ENCODE measurements at places on chromosomes 7 and 10.

DNA sequence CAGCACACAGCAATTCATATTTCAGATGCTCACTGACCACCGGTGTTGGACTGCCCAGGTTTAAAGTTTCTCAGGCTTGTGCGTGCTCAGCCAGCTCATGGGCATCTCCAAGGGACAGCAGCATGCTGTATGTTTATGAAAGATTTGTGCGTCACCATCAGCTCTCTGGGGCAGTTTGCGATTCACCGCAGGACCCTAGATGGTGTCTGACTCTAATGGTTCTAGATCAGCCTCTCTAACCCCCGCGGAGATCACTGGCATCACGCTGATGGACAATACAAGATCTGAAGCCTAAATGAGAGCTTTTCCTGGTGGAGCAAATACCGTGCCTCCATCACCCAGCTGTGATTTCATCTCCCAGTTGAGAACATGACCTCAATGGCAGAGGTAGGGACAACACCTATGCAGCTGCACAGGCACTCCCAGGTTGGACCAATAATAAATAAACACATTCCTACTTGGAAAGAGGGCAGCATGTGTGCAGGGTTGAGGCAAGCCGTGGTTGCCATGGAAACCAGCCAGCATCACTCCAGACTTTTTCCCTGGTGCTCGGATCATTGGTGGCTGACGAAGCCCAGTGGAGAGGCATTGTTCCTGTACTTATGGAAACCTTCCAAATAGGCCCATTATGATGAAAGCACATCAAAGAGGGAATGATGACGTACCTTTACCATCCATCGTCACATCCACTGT is 253.6 kb downstream of the KCNMA1 start:
- no peak for DNase-seq

DNA sequence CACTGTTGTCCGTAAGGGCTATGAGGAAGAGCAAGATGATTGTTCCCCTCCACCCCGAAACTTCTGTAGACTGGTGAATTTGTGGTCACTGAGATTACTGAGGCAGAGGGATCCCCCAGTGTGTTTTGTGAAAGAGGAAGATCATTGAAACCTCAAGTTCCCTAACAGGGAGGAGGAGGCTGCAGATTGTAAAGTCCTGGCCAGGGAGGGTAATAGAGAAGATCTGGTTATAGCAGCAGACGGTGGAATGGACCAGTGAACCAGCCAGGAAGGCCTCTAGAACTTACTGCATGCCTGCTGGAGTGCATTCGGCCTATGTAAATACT is 31.1 kb downstream of the LMTK2 start:
- peak; percentile 24 for DNase-seq

GRCh38 chr10:70048030-70048723 is 4.5 kb upstream of the MACROH2A2 start:
- DNase-seq: no peak

- no peak for DNase-seq
These were observed 220.3 kb downstream of the HGF start for GRCh38 chr7:81549484-81550016.

GRCh38 chr10:25226775-25227682 is 52.2 kb downstream of the GPR158 start:
- DNase-seq: peak; percentile 2

DNA sequence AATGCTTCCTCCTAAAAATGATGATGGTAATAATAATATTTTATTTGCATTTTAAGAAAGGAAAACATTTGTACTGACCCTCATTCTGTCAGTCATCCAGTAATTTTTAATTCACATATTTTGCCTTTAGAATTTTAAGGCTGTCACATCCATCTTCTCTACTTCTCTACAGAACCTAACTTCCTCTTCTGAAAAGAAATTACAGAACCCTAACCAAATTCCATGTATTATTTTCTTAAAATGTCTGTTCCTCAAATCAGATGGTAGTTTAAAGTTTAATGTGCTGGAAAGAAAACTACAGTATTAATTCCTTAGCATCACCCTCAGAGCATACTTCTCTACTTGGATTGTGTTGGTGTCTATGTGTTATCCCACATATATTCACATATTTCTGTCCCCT is 9.0 kb downstream of the PIK3CG start:
- no peak for DNase-seq

- no peak for DNase-seq
These were observed 178.0 kb upstream of the MBL2 start for GRCh38 chr10:52950578-52950977.

- peak; percentile 28 for DNase-seq
These were observed 431.2 kb upstream of the IGFBP3 start for GRCh38 chr7:46352004-46352954.

GRCh38 chr7:85630904-85631600 is 444.2 kb upstream of the SEMA3D start:
- DNase-seq: no peak

DNA sequence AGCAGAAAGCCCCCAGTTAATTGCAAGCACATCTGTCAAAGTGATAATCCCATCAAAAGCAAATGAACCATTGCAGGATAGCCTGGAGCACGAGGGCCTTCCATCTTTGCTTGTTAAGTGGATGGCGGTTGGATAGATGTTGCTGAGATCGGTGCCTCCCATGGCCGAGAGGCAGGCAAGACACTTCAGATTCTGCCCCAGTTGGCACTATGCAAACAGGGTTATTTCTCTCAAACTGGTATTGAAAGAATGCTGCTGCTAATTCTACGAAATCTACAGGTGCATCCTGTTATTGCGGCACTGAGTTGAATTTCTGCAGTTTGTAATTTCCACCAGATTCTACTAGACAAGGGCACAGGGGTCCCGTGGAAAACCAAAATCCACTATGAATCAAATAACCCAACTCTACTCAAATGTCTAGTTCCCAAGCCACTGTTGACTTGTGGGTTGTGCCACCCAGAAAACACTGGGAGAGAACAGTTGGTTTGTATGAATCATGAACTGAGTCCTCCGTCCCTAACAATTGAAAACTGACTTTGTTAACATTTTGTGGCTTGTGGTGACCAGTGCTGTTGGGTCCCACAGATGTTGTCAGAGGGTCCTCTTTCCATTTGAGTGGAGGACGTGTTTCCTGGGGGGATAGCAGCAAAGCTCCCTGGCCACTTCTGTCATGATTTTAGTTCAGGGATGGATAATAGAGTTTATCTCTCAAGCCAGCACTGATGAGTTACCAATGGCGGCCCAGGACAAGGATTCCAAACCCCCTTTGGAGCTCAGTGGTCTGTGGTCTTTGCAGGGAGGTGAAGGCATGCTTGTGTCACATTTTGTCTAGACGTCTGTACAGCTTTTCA is 7.1 kb upstream of the IL2RA start:
- no peak for DNase-seq

GRCh38 chr10:6148908-6149307 is 53.8 kb upstream of the PFKFB3 start:
- no peak for DNase-seq

DNA sequence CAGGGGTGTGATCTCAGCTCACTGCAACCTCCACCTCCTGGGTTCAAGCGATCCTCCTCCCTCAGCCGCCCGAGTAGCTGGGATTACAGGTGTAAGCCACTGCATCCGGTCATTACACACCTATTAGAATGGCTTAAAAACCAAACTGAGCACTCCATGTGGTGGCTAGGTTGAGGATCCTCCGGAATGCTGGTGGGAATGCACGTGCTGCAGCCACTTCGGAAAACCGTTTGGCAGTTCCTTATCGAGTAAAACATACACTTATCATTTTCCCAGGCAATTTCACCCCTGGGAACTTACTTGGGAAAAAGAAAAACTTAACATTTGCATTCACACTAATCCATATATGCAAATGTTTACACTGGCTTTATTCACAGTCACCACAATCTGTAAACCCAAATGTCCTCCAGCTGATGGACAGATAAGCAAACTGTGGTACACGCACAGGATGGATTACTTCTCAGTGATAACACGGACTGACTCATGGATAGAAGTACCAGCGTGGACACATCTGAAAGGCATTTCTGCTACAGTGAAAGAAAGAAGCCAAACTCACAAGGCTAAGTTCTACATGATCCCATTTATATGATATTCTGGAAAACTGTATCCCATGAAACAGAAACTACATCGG is 20.4 kb downstream of the RFC2 start:
- no peak for DNase-seq

DNA sequence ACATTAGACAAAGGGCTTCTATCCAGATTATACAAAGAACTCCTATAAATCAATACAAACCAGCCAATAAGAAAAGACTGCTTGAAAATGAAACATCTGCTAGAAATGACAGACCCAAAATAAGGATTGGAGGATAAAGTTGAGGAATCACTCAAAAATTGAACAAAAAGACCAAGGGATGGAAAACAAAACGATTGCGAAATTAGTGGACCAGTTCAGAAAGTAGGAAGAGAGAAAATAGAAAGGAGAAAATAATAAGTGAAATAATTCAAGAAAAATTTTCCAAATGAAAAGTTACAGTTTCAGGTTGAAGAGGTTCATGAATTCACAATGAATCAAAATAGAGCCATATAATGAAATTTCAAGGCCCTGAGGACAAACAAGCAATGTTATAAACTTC is 115.8 kb upstream of the CTBP2 start:
- DNase-seq: no peak

DNA sequence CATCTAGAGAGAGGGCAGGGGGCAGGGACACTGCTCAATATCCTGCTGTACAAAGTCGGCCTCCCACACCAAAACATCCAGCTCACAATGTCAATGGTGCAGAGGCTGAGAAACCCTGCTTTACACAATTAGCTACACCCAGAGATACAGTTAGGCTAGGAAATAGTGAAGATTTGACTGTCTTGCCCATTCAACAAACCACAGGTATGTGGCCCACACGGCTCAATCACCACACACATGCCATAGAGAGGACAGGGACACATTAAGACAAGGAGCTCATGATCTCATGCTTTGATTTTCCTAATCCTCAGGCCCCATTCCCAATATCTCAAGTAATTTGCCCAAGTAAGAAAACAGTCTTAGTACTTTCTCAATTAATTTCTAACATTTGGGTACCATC is 110.4 kb downstream of the OSBPL3 start:
- DNase-seq: no peak

- DNase-seq: no peak
These were observed 923 bp downstream of the TRIL start for GRCh38 chr7:28957064-28957750.

GRCh38 chr10:74643596-74643975 is 182.8 kb upstream of the KAT6B start:
- DNase-seq: no peak

DNA sequence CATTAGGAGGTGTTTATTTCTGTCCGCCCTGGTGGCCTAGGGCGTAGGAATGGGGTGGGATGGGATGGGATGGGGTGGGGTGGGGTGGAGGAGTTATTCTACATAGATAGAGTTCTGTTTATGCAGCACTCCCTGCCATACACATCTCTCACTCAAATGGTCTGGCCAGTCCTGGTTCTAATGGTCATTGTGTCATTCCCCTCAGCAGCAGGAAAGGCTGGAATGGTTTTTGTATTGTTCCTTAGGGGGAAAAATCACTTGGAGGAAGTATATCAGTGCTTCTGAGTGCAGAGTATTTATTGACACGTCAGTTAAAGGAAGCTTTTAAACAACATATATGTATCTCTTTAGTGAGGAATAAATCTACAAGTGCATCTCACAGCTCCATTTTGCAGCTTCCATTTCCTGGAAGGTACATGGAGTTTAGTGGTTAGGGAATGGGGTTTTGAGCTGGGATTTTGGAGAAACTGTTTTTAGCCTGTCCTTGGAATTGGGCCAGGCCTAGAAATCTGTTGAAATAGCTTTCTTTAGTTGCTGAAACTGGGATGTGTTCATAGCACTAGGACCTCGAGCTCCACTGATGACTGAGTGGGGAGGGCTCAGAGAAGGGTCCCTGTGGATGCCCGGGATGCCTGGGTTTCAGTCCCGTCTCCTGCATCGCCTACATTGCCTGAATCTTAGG is 8.3 kb downstream of the TSPAN14 start:
- DNase-seq: no peak

DNA sequence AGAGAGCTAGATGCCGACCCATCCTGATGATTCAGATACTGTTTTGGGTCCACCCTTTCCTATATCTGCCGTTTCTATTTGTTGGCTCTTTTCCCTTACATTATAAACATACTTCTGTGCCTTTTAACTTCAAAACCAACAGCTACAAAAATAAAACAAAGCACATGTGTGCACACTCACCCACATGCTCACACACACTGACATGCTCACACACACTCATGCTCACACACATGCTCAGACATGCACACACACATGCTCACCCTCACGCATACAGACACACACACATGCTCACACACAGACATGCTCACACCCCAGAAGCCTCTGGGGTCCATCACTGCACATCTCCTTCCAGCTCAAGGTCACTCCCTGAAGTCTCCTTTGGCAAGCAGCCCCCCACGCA is 88.1 kb downstream of the TCERG1L start:
- DNase-seq: no peak

DNA sequence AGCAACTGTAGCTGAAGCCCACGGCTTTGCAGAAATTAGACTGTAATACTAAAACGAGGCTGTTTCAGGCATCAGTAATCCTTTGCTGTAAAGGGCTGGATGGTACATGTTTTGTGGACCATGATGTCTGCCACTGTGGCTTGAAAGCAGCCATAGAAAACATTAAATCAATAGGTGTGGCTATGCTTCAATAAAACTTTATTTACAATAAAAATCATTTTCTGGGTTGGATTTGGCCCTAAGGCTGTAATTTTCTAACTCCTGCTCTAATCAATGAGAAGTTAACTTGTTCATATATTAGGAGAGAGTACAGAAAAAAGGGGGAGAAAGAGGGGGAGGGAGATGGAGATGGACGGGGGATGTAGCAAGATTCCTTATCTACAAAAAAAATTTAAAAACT is 183.4 kb downstream of the PIP4K2A start:
- no peak for DNase-seq

DNA sequence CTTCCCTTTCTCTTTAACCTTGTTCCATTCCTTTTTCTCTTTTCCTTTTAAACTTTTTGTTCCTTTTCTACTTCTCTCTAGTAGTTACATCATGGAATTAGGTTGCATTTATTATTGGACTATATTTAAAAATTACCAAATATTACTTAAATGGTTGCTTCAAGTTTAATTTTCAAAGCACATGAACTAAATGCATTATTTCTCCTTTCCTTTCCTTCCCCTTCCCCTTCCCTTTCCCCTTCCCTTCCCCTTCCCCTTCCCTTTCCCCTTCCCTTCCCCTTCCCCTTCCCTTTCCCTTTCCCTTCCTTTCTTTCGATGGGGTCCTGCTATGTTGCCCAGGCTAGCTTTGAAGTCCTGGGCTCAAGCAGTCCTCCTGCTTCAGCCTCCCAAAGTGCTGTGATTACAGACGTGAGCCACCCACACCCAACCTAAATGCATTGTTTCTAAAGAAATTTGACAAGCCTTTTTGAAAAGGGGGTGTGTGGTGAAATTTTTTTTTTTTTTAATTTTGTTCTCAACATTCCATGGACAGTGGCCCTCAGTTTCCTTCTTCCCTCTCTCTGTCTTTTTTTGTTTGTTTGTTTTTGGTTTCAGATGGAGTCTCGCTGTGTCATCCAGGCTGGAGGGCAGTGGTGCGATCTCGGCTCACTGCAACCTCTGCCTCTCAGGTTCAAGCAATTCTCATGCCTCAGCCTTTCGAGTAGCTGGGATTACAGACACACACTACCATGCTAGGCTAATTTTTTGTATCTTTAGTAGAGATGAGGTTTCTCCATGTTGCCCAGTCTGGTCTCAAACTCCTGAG is 31.2 kb downstream of the TMEM60 start:
- no peak for DNase-seq

GRCh38 chr10:119680650-119681081 is 29.5 kb downstream of the BAG3 start:
- no peak for DNase-seq

Measured in CD4-positive, alpha-beta T cell treated with Interleukin-17A for 1 hour (primary cell).